Activated gamma-delta T cell treated with anti-CD3 and anti-CD28 coated beads, Interleukin-2, amount 50 U/mL, for 16 hours (primary cell): ENCODE measurements at places on chromosomes 7 and 10.

DNA sequence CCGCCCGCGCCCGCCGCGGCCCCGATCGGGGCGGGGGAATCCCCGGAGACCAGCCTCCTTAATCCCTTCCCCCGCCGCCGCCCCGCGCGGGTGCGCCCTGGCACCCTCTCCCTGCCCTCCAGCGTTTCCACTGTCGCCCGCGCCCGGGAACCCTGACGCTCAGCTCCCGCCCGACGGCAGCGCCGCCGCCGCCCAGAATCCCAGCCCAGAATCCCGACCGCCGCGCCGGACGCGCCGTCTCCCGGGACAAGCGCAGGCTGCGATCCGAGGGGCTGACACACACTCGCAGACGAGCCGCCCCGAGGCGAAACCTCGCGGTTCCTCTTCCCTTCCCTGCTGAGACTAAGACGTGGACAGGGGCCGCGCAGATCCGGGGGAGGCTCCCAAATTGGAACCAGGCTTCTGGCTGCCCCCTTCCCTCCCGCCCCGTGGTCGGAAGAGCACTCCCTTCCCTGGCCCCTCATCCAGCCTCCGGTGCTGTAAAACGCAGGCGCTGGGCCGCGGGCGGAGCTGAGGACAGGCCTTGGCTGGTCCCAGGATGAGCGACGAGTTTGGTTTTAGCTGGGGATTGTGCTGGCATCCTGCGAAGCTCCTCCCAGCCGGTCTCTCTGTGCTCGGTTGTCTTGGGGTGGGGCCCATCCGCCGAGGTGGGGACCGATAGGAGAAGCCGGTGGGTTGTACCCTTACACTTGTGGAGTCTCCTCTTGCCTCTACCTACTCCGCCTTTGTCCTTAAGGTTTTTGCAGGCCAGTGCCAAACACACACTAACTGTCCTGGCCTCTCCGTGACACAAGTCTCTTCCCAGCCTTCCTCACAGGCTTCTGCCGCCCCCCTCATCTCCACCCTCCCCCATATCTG lies 1.1 kb downstream of the MARVELD1 start:
- DNase-seq, result no peak

DNA sequence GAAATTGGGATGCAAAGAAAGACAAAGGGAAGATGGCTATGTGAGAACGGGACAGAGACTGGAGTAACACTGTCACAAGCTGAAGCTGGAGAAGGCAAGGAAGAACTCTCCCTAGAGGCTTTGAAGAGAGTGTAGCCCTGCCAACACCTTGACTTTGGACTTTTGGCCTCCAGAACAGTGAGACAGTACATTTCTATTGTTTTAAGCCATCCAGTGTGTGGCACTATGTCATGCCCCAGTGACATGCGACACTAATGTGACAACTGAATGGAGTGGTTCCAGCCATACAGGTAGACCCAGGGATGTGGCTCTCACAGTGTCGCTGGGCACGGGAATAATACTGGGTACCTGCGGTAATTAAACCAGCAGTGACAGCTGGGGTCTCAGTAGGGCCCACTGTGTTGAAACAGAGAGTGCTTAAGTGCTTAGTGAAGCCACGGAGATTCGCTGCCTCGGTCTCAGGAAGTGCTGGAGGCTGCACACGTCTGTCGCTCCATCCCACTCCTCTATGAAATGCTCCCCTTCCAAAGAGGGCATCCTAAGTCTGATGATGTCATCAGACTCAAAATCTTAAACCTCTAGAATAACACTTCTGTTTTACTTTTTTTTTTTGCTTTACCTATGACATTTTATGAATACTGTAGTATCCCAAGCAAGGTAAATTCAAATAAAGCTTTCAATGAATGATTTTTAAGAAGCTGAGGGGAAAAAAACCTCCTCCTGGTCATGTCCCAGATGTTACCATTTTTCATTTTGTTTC lies 154.6 kb upstream of the RHEB start:
- DNase-seq, result no peak

DNA sequence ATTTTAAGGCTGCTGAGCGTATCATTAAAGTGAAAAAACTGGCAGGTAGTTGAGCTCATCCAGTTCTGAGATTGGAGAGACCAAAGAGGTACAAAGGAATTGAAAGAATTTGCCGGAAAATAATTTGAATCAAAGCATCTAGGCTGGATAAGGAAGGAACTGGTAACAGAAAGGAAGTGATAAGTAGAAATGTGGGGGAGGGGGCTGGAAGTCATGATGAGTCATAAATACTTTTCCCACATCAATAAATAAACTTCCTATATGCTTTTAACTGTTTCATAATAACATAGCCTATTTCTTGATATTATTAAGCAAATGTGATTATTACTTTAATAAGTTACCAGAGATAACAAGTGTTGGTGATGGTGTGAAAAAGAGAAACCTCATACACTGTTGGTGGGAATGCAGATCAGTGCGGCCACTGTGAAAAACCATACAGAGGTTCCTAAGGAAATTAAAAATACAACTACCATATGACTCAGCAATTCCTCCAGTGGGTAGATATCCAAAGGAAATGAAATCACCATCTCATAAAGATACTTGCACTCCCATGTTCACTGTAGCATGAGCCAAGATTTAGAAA lies 27.0 kb downstream of the ZNF438 start:
- no peak for DNase-seq

DNA sequence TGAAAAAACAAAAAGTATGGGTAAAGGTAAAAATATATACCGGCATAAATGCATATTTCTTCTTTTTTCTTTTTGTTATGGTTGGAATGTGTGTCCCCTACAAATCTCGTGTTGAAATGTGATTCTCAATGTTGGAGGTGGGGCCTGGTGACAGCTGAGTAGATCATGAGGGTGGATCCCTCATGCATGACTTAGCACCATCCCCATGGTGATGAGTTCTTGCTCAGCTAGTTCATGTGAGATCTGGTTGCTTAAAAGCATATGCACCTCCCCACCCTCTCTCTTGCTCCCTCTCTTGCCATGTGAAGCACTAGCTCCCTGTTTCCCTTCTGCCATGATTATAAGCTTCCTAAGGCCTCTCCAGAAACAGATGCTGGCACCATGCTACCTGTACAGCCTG lies 93.3 kb downstream of the HYCC1 start:
- no peak for DNase-seq

DNA sequence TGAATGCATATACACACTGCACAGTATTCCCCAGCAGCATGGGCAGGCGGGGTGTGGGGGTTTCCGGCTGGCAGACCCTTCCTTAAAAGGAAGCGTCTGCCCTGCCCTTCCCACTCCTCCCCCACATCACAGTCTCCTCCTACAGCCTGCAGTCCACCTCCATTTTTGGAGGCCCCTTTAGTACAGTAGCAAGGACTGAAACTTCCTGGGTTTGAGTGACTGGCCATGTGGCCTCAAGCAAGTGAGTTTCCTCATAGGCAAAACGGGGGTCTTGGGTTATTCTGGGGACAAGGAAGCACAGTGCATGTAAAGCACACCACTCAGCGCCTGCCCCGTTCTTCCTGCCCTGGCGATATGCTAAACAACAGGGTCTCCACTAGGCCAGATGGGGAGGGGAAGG lies 62.1 kb upstream of the COL13A1 start:
- DNase-seq, result no peak

- DNase-seq, result no peak
These were observed 9.8 kb upstream of the MAPK8 start for GRCh38 chr10:48296576-48297098.

DNA sequence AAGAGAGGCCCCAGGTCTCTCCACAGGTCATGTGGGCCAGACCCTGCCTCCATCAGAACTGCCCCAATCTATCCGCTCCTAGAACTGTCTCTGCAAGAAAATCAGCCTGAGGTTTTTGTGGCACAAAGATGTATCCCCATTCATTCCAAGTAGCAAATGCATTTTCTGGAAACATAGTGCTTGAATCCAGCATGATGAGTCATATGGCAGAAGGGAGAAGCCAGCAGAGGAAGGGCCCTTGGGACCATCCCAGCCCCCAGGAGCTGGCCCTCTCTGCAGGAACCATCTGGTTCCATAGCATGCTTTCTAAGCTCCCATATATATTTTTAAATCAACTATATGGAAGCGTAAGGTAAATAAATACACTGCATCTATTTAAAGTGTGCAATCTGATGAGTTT lies 563.2 kb downstream of the GALNT17 start:
- DNase-seq, result no peak

GRCh38 chr10:116925056-116925455 lies 75.8 kb downstream of the ENO4 start:
- DNase-seq, result no peak

- no peak for DNase-seq
These were observed 14.3 kb downstream of the CYP3A5 start for GRCh38 chr7:99665312-99666012.

DNA sequence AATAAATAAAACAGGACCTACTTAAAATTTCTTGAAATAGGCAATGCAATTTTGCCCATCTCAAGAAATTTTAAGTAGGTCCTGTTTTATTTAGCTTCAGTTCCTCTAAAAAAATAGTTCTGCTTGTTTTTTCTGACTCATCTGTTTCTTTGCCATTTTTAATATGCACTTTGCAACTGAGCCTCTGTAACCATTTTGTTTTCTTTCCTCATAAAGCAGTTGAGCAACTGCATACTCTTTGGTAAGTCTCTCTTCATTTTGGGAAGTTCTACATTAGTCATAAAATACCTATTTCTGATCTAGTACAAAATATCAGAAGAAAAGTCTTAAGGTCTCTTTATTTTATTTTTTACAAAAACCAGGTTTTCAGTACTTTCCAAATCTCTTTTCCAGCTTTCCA lies 18.0 kb downstream of the TAS2R40 start:
- no peak for DNase-seq

- no peak for DNase-seq
These were observed 33.1 kb upstream of the NEUROD6 start for GRCh38 chr7:31373337-31374289.

DNA sequence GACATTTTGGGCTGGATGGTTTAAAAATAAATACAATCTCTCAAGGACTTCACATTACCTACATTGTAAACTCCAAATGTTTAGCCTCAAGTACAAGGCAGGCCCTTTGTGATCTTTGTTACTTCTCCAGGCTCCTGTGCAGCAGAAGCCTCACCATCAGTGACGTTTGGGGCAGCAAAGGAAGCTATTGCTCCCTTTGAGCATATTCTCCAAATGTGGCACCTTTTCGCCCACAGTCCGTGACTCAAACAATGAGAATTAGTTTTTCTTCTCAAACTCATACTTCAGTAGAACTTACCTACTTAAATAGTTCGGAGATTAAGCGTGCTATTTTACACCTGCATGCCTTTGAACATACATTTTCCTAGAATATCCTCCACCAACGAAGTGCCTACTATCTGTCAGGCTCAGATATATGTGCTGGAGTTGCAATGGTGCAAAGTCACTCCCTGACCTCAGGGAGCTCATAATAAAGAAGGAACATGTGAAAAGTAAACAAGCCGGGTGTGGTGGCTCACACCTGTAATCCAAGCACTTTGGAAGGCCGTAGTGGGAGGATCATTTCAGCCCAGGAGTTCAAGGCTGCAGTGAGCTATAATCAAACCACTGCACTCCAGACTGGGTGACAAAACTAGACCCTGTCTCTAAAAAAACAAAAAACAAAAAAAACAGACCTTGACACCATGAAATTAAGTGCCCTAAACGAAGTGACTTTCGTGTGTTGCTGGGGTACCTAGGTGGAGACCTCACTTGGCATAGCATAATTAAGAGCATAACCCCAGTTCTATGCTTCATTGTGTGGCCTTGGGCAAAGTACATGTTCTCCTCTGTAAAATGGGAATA lies 1.2 kb upstream of the ABCF2 start:
- DNase-seq, result no peak

GRCh38 chr7:102817616-102818573 lies 69.1 kb downstream of the FAM185A start:
- no peak for DNase-seq

DNA sequence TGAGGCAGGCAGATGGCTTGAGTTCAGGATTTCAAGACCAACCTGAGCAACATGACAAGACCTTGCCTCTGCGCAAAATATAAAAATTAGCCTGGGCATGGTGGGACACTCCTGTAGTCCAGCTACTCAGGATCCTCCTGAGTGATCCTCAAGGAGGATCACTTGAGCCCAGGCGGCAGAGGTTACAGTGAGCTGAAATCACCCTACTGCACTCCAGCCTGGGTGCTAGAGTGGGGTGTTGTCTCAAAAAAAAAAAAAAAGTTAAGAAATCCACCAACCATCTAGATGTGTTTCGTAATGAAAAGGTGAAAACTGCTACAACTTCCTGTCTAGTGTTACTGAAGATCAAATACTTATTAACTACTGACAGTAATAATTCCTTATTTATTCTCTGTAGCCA lies 8.1 kb downstream of the GLCCI1 start:
- DNase-seq, result no peak

GRCh38 chr7:124351950-124352349 lies 319.1 kb upstream of the TMEM229A start:
- no peak for DNase-seq

DNA sequence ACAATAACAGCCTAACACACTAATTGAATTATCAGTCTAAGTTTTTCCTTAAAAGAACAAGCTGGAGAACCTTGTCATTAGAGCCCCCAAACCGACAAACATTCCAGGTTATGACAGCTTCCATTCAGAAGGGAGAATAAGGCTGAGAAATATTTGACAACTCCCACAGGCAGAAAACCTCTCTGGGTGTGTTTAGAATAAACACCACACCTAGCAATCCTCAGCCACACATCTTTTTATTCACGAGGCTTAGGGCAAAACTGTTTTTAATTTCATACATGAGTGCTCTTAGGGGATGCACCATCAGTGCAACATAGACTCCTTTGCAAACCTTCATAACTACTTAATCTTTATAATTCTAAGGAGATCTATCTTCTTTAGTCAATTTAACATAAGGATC lies 24.2 kb downstream of the STN1 start:
- no peak for DNase-seq

DNA sequence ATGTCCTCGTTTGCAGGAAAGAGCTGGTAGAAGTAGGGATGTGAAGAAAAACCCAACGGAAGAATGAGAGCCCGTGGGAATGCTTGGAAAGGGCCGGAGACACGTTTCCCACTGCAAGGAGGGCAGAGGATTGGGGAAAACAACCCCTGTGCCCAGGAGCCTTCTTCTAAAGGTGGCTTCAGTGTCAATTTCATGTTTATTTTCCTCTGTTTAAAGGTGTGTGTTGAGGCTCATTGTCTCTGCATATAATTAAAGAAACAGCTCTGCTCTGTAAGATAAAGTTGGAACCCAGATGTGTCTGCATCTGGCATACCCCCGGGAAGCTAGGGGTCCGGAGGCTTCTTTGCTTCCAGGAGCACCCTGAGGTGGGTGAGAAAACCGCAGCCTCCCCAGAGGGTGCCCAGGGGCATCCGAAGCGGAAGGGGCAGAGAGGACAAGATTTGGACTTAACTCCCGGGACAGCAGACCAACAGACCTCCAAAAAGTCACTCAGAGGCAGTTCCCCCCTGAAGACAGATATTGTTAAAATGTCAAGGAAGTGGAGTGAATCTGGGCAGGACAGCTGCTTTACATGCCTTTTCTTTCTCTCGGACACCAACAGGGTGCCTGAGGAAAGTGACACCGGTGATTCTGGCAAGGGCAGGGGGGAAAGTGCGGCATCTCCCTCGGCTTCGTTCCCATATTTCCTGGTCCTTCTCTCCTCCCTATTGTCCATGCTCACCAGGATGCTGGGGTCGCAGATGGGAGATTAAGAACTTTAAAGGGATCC lies 8.6 kb upstream of the GATA3 start:
- no peak for DNase-seq

- DNase-seq, result no peak
These were observed 46.9 kb downstream of the KMT2E start for GRCh38 chr7:105060923-105061322.
